ENCODE measurements at places on chromosomes 4 and X.

DNA sequence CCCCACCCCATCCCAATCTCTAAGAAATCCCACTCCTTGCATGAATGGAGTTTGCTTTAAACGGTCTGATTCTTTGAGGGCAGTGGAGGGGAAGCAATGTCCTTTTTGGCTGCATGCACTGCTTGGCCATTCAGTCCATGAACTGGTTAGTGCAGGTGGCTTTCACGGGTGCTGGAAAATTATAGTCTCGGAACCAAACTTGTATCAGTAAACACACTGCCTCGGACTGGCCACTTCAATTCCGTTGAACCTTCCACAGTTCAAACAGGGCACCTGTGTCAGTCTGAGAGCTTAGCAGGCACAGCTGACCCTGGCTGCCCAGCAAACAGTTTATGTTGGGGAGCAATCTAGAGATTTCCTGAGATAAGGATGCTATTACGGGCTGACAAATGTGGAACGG lies 255.6 kb downstream of the DHX15 start:
- no peak for DNase-seq

DNA sequence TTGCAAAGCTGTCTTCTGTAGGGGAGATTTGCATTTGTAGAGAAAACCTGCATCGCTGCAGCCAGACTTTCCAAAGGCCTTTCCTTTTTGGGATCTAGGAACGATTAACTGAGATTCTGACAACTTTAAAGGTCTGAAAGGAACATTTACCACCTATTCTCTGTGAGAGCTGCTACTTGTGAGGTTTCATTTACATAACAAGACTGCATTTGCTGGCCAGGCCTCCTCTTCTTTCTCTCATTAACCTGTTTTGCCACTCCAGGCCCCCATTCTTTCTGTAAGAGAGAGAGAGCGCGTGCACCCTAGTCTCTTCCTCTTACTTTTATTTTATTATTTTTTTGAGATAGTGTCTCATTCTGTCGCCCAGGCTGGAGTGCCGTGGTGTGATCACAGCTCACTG lies 31.6 kb downstream of the TMEM31 start:
- no peak for DNase-seq

GRCh38 chrX:99703473-99703872 lies 706.6 kb downstream of the PCDH19 start:
- DNase-seq = no peak

DNA sequence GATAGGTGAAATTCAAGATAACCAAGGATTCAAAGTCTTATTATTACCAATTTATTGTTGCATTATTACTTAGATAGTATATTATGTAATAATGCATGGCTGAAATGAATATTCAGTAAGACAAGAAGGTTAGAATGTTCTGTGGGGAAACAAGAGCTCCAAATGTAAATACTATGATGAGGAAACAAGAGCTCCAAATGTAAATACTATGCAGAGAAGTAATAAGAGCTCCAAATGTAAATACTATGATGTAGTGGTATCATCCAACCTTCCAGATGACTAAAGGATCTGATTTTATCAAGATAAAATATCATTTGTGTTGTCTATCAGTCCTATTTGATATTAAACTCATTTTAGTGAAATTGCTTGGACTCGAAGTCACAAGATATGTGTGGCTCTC lies 82.2 kb upstream of the PCDH18 start:
- DNase-seq = no peak

DNA sequence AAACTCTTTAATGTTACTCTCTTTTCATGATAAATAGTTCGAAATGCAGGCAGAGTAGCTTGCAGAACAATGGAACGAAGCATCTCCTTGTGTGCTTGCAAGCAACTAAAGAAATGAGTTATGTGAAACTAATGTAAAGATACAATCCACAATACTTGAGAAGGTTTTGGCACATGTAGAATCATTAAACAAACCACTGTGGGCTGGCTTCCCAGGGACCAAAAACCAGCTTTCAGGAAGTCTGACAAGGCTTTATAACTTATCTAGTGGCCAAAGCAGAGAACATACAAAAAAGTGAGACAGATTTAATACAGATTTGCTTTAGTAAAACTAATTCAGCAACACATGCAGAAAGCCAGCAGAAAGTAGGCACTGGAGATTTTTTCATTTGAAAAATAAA lies 1673.8 kb upstream of the AGA start:
- no peak for DNase-seq

DNA sequence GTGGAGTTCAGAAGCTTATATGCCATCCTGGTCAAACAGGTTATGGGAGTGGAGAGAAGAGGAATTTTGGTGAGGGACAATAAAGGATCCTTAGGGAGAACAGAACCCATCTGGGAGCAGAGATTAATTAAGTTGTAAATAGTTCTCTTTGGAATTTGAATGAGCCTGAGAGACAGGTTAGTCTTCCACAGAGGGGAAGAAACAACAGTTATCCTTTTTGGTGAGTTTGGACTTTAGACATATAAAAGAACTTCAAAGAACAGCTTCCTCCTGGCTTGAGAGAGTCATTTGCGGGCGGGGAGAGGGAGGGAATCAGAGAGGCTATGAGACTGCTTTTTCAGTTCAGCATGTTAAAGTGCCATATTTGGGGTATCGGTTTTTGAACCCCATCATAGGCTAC lies 793.3 kb upstream of the MAGEB2 start:
- no peak for DNase-seq

DNA sequence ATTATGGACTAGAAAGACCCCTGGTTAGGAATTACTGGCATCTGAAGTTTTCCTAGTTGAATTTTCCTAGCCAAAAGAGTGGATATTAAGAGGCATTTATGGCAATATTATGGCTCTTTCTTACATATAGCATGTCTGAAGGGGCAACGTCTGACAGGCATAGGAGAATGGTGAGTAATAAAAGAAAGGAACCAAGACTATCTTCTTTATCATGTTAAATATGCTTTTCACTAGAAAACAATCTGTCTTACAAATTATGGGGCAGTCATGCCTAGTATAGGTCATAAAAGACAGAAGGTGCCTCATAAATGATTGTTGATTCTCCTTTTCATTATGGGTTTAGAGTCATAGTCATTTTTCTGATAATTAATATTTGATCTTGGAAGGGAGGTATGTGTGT lies 431.1 kb upstream of the HTR2C start:
- no peak for DNase-seq

DNA sequence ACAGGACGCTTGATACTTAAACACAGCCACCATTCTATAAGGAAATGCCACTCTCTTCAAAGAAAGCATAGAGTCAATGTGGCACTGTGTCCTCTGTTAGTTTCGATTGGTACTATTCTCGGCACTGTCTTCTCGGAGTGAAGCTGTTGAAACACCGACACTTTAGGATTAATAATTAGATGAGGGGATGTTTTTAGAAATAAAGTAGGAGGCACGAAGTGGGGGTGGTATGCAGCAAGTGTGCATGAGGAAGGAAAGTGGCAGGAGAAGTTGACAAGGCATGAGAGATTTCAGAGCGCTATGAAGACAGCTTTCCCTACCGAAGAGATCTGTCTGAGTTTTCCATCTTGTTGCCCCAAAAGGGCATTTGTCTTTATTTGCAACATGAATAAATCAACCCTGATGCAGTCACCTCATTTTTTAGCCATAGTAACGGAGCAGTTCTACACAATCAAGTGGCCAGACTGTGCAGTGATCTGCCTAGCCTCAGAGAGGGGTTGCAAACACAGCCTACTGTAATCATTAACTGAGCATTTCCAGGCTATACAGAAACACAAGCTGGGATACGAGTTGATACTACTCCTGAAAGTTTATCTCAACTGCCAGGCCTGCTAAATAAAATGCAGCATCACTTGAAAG lies 8.3 kb downstream of the GPRIN3 start:
- DNase-seq = peak; percentile 60

- no peak for DNase-seq
Measured at GRCh38 chr4:189779281-189779980, 161.2 kb upstream of the FRG1 start.

- DNase-seq = no peak
Measured at GRCh38 chrX:22760513-22761057, 239.2 kb upstream of the DDX53 start.

GRCh38 chrX:29627833-29628232 lies 587.5 kb upstream of the MAGEB2 start:
- DNase-seq = no peak

DNA sequence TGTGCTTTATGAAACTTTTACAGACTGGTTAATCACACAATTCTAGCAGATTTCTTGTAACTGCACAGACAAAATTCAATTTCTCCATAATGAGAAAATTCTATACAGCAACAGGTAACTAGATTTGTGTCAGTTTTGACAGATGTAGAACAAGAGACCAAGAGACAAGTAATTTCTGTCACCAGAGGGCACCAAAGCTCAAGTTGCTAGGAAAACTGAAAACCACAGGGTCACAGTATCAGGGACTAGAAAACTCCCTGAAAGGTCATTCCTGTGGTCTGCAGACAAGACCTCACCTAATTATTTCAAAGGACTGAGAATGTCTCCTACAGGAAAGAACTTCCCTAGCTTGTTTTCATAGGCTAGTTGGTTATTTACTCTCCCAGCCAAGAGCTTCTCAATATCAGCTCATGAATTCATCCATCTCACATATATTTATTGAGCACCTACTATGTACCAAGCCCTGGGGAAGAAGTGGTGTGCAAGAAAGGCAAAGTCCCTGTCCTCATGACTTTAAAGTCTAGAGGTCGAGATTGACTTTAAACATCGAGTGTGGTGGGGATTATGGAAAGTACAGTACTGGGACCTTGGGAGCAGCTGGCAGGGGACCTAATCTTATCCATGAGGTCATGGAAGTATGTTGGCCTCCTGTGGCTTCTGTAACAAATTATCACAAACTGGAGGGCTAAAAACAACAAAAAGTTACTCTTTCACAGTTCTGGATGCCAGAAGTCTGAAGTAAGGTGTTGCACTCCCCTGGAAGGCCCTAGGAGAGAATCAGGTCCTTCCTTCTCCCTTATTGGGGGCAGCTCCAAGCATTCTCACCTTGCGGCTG lies 47.8 kb upstream of the SETD7 start:
- peak; percentile 54 for DNase-seq

- DNase-seq = no peak
Measured at GRCh38 chrX:26376037-26376708, 160.2 kb downstream of the MAGEB5 start.

- peak; percentile 37 for DNase-seq
Measured at GRCh38 chr4:148443512-148444295, 1.5 kb upstream of the NR3C2 start.

GRCh38 chr4:74590476-74590875 lies 145.5 kb downstream of the AREG start:
- DNase-seq = no peak

GRCh38 chrX:107597264-107597663 lies 31.0 kb upstream of the PRPS1 start:
- no peak for DNase-seq

DNA sequence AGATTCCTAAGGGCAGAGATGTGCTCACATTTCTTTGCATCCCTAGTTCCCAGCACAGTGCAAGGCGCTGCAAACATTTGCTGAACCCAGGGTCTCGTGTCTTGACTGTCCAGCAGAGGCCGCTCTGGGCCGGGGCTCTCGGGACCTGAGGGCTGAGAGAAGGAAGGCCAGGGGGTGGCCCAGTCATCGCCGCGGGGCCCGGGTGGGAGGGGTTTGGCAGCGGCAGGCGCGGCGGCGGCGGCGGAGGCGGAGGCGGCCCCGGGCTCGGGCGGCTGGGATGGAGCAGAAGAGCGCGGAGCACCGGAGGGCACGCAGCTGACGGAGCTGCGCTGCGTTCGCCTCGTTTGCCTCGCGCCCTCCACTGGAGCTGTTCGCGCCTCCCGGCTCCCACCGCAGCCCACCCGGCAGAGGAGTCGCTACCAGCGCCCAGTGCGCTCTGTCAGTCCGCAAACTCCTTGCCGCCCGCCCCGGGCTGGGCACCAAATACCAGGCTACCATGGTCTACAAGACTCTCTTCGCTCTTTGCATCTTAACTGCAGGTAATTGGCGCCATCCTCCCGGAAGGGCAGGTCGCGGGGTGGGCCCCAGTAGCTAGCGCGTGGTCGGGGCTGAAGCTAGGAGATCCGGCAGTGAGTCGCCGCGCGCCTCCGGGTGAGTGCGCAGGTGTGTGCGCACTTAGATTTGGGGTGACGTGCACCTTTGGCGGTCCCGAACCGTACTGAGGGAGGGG lies at the start of gene PARM1:
TSS of gene PARM1 (plus strand) at position 285 of the 730 bp plus-strand sequence. CDS start at position 497, 212 bp downstream.
- DNase-seq = peak; percentile 8

GRCh38 chr4:88104902-88105610 lies 53.4 kb downstream of the ABCG2 start:
- no peak for DNase-seq

DNA sequence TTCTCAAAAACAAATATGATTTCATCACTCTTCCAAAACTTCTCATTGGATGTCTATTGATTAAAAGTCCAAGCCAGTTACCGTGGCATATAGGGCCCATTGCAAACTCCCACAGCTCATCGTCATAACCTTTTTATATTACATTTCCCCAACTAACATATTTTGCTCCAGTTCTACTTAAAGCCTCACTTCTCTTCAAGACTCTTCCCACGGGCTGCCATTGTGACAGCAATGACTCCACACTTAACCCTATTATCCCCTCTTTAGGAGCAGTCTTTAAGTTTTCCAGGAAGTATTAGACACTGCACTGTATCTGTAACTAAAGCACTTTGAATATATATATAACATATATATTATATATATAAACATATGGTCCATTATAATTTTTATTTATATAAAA lies 44.5 kb downstream of the DTHD1 start:
- no peak for DNase-seq

- no peak for DNase-seq
Measured at GRCh38 chr4:3365326-3365725, 72.5 kb downstream of the RGS12 start.

DNA sequence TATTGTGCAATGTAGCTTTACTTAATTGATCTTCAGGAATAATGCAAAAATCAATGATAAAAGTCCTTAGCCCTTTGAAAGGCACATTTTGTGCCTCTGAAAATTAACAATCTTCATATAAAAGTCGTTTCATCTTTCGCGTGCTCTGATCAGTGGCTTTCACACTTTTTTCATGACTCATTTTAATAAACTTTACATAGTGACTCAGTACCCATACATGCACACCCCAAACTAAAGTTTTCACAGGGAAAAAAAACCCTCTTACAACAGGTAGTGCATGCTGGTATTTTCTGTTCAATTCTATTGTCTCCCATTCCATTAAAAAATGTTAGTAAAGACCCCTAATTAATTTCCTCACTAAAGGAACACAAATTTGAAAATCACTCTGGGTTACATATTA lies 21.5 kb downstream of the RWDD4 start:
- no peak for DNase-seq

GRCh38 chrX:13651150-13651549 lies 1.8 kb upstream of the TCEANC start:
- no peak for DNase-seq

- DNase-seq = peak; percentile 0
Measured at GRCh38 chrX:65035446-65035770, 59.2 kb upstream of the ZC4H2 start.
